ENCODE measurements at places on chromosomes 3 and 15.

GRCh38 chr3:13002398-13003124, 70.7 kb downstream of the IQSEC1 start:
- no peak for DNase-seq

DNA sequence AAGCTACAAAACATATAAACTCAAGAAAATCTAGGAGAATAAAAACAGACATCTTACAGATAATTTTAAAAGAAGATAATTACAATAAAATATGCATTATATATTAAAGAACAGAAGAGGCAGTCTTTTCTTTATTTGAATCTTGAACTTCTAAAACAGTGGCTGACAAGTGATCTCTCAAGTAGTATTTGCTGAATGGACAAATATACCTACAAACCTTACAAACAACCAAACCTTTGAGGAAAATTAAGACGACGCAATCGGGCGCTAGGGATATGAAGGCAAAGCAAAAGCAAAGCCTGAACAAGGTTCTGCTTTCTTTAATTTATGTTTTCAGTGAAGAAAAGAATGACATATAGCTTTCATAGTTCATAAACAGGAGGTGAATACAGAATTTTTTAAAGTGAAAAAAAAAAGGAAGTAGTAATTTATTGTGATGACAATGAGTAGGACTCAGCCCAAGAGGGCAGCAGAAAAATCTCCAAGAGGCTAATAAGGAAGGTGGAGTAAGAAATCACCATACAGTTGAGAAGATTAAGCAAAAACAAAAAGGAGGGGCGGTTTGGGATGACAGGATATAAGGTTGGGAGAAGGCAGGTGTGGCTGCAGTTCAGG, 347.8 kb downstream of the TBC1D5 start:
- no peak for DNase-seq

DNA sequence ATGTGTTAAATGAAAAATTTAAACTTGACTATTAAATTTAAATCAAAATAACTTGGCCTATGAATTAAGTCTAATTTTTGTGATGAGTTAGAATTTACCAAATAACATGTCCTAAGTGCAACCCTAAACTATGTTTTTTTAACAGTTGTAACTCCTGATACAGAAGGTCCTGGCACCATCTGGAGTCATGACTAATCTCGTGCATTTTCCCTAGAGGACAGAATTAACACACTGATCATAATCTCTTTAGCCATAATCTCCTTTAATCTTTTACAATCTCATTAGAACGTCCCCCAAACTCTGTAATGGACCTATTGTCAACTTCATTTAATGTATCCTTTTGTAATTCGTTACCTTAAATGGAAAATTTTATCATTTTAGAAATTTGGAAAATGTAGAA, 100.6 kb downstream of the SUCNR1 start:
- DNase-seq: no peak

DNA sequence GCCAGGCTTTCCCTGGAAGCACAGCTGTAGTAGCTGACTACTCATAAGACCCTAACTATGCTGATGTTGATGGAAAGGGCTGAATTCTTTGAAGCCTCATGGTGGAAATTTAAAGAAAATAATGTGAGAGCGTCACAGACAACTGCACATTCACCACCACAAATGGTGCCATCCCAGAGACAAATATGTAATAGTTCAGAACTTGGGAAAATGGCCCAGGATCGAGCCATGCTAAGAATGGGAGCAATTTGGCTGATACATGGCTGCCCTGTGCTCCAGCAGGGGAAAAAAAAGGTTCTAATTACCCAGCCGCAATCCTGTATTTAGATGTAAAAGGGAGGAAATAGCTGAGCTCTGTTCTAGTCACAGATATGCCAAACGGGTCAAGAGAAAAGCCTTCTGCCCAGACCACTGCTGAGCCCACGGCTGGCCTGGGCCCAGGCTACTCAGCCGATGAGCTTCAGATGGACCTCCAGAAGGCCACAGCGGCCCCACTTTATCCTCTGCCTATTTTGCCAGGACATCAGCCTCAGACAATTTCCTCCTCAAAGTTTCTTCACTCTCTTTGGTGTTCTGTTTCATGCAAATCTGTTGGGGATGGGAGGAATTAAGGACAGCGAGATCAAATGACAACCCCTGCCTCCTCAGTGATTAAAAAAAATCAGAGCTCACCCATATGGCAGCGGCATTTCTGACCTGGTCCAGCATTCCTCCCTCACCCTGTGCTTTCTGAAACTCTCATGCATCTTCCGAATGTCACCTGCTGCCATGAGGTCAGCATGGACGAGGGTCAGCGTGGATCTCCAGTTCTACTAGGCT, 54.5 kb upstream of the MEX3B start:
- DNase-seq: peak; percentile 25

- DNase-seq: no peak
Observed at GRCh38 chr3:129312021-129312639, 33.5 kb downstream of the HMCES start.

- no peak for DNase-seq
Observed at GRCh38 chr3:10771486-10772270, 44.4 kb upstream of the SLC6A11 start.

- no peak for DNase-seq
Observed at GRCh38 chr3:1216856-1217255, 124.0 kb downstream of the CNTN6 start.

DNA sequence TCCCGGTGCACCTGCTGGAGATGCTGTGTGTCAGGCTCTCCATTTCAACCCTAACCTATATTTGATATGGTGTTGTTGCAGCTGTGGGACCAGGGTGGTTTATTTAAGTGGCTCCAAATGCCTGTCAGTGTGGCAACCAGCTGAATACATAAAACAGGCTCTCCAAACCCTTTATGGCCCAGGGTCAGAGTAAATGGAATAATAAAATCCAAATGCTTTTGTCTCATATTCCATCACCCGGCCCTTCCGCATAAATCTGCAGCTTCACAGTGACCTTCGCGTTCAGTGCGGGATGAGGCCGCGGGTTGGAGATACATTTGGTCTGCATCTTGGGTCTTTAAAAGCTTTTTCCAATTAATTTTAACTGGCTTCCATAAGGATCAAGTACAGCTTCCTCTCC, 382.1 kb upstream of the NR2F2 start:
- DNase-seq: no peak

- DNase-seq: no peak
Observed at GRCh38 chr15:86014016-86014415, 65.7 kb upstream of the AGBL1 start.

DNA sequence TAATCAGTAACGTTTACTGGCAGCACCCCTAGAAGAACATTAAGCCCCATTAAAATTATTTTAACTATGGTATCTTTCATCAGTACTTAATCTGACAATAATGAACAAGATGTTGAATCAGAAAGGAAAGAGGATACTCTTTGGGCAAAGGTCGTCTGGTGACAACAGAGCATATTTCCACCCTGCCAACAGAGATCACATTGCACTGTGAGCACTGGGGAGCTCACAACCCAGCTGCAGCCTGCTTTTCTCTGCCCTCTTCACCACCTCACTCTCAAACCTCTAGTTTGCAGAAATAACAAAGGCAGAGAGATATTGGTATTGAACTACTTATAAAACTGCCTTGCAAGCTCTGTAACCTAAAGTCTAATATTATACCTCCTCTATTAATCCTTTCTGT, 130.0 kb downstream of the FBN1 start:
- DNase-seq: no peak

- no peak for DNase-seq
Observed at GRCh38 chr15:73907035-73907408, 19.2 kb upstream of the LOXL1 start.

DNA sequence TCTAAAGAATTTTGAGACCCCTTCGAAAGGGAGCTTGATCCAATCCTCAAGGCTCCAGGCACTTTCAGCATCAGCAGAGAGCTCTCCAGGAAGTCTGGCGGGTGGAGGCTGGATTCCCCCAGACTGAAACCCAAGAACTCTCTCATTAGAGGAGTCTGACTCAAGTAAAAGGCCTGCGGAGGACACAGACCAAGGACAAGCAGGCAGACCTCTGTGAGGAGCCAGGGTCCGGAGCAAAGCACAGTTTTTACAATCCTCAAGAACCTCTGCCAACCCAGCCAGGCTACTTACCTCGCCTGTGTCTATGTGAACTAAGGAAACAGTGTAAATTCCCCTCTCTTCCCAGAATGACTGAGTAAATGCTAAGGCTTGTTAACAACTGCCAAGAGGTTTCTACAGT, 86.2 kb downstream of the FBN1 start:
- DNase-seq: peak; percentile 53

DNA sequence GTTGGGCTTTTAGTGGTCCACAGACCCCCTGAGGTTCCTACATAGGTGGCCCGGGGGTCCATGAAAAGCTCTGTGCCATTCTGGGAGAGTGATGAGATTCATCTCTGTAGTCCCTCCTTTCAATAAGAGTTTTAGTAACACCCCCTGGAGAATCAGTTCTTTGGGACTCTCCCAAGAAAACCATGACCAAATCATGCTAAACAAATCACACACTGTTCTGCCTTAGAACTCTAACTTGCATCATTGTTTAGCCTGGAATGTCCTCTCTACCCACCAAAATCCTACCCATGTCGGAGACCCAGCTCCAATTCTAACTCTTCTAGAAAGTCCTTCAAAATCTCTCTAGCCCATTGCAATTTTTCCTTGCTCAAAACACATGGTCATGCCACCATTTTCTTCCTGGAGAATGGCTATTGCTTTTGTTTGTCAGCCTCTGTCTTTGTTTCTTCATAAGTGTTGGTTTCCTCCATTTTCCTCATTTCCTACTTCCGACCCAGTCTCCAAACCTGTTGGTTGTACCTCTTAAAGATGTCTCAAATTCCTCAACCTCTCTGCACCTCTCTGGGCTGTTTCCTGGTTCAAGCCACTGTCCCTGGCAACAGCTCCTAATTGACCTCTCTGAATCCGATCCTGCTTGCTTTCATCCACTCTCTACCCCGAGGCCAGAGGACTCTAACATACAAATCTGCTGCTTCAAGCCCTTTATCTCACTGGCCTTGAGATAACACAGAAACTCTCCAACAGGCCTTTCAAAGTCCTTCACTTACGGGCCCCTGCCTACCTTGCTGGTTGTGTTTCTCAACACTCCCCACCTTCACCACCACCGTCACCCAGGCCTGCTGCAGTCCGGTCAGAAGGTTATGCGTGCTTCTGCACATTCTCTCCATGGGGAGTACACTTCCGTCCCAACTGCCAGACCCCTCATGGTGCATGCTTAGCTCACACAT, 23.7 kb downstream of the CYP19A1 start:
- DNase-seq: peak; percentile 82

- no peak for DNase-seq
Observed at GRCh38 chr3:121529308-121529707, 16.5 kb downstream of the POLQ start.

GRCh38 chr3:4656059-4656458, 162.9 kb downstream of the ITPR1 start:
- peak; percentile 80 for DNase-seq

DNA sequence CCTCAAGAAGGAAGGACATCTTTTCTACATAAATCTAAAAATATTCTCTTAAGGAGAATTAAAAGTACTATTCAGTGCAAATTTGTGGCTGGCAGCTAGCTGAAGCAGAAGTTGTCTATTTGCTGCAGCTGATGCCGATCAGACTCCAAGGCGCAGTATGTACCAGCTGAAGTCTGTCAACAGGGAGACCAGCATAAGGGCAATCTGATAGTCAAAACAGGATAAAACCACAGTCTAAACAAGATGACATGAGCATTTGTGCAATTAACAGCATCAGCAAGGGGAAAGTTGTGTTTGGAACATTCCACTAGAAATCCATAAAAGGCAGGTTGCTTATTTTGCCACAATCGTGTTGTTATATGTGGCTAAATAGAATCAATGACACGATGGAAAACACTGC, 198.2 kb upstream of the ROBO2 start:
- no peak for DNase-seq

DNA sequence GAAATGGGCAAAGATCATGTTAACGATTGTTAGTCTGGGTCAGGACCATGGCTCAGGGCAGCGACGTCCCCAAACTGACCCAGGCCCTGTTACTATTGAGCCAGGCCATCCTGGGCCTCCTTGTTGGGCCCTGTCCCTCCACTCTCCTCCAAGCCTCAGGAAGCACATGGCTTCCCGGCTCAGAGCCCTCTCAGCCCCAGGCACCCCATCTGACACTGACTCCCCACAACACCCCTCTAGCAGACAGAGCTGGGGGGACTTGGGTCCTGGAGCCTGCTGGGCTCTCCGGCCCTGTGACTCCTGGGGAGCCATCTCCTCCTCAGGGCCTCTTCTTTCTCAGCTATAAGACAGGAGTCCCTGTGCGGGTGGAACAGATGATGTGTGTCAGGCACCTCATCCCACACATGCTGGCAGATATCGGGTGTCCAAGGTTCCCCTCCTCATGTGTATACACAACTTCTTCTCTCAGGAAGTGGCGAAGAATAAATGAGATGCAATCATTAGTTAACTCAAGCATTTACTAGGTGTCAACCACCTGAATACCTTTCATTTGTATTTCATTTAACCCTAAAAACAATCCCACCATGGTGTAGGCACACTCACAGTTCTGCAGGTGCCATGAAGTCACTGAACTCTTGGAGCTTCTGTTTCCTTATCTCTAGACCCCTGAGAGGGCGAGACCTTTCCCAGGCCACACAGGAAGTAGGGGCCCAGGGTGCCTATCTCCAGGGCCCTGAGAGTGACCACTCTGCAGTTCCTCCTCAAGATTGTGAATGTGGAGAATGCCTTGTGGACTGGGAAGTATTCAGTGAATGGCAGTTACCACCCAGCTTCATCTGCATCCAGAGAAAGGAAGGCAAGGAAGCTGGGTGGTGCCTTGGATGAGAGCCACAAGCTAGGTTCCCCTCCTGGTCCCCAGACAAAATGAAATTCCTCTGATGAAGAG, 282.5 kb upstream of the TLE3 start:
- DNase-seq: no peak

- no peak for DNase-seq
Observed at GRCh38 chr3:61702453-61702852, 141.1 kb downstream of the PTPRG start.

DNA sequence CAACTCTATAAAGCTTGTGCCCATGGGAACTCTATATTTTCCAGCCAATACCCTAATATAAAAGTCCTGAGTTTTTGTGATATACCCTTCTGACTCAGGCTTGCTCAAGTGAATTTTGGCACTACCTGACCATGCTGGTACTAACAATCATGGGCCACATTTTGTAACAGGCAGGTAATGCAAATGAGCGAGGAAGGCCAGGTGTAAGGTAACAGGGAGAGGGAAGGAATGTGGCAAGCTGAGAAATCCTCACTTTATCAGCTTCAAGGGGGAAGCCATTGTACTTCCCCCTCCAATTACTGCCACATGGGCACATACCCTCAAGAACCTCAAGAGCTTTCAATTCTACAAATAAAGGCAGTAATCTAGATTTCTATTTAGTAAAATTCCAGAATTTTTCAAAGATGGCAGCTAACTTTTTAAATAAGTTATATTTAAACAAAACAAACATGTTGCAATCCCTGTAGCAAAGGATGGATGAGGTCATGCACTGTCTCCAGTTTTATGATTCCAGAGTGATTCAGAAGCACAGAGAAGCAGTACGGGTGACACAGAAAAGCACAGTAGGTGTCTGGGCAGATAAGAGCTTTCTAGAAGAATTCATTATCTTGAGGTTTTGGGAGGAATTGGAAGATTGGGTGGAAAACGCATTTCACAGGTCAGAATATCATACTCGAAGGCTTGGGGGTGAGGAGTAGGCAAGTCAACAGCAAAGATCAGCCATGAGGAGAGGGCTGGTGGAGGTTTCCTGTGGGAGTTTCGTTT, 87.6 kb downstream of the FOXP1 start:
- peak; percentile 36 for DNase-seq

- DNase-seq: no peak
Observed at GRCh38 chr15:87722941-87723691, 533.4 kb downstream of the NTRK3 start.

- DNase-seq: no peak
Observed at GRCh38 chr15:81301815-81302399, 22.0 kb downstream of the STARD5 start.

- DNase-seq: no peak
Observed at GRCh38 chr15:62972814-62973213, 69.7 kb upstream of the TPM1 start.

Data from ELF-1 (cell line).